H1 (cell line): ENCODE measurements at places on chromosomes 2 and 18. TPM values are rescaled to one million over a fixed set of nuclear protein-coding genes. Genes with fewer than 3 reads are reported as not detected.

The MDH1B gene
- 0.89 and 1.5 TPM in 2 replicates for polyA plus RNA-seq

The CHN1 gene
- polyA plus RNA-seq: 27.5 and 65.7 TPM in 2 replicates

The USP37 gene
- polyA plus RNA-seq: 1.9 and 3.8 TPM in 2 replicates

The TCF23 gene
- 0.02 TPM in 2 replicates for polyA plus RNA-seq

The ST8SIA5 gene
- 2.4 and 4.6 TPM in 2 replicates for polyA plus RNA-seq

The ADGRF3 gene
- 0.31 and 0.54 TPM in 2 replicates for polyA plus RNA-seq

The TLX2 gene
- polyA plus RNA-seq: 0.06 and 0.17 TPM in 2 replicates

The MAP4K4 gene
- 53.2 and 56.7 TPM in 2 replicates for polyA plus RNA-seq

The NHEJ1 gene
- polyA plus RNA-seq: 19.4 and 24.1 TPM in 2 replicates

The CYP1B1 gene
- 1.3 and 2.2 TPM in 2 replicates for polyA plus RNA-seq

The KIDINS220 gene
- polyA plus RNA-seq: 21.2 and 29.8 TPM in 2 replicates

The ZNF236 gene
- 6.7 and 8.3 TPM in 2 replicates for polyA plus RNA-seq

The GCKR gene
- 0.30 and 0.33 TPM in 2 replicates for polyA plus RNA-seq

The CNGA3 gene
- 0.02 TPM in 1 of 2 replicates, not detected in the other for polyA plus RNA-seq

The TUBB8B gene
- 1.3 TPM in 2 replicates for polyA plus RNA-seq

The MBP gene
- 6.8 and 7.7 TPM in 2 replicates for polyA plus RNA-seq

The CGREF1 gene
- polyA plus RNA-seq: 2.5 and 3.7 TPM in 2 replicates

The SETBP1 gene
- 1.8 and 2.0 TPM in 2 replicates for polyA plus RNA-seq
